ENCODE measurements at places on chromosomes 3 and 15.

DNA sequence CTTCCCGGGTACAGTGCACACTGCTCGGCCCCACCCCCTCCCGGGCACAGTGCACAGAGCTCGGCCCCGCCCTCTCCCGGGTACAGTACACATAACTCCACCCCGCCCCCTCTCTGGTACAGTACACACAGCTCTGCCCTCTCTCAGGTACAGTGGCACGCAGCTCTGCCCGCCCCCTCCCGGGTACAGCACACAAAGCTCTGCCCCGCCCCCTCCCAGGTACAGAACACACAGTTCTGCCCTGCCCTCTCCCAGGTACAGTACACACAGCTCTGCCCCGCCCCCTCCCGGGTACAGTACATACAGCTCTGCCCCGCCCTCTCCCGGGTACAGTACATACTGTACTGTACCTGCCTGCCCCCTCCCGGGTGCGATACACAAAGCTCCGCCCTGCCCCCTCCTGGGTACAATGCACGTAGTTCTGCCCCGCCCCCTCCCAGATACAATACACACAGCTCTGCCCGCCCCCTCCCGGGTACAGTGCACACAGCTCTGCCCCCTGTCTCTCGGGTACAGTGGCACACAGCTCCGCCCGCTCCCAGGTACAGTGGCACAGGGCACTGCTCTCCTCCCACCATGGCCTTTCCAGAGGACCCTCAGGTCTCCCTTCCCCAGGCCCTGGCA, 16.4 kb upstream of the PRR20G start:
- no peak for DNase-seq

DNA sequence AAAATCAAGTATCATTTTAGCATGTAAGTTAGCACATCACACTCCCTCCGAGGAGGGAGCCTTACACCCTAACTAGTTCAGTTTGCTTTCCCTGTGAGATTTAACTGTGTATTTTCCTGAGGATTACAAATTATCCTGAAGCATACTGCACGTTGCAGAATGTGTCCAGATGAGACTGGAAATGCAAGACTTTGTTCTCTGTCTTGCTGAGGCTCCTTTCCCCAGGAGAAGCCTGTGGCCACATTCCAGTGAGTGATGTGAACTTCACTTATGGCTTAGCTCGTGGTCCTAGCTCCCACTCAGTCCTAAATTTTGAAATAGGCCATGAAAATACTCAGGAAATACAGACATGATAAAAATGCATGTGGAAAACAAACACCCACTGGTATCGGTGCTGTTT, 23.7 kb downstream of the PDZRN3 start:
- no peak for DNase-seq

DNA sequence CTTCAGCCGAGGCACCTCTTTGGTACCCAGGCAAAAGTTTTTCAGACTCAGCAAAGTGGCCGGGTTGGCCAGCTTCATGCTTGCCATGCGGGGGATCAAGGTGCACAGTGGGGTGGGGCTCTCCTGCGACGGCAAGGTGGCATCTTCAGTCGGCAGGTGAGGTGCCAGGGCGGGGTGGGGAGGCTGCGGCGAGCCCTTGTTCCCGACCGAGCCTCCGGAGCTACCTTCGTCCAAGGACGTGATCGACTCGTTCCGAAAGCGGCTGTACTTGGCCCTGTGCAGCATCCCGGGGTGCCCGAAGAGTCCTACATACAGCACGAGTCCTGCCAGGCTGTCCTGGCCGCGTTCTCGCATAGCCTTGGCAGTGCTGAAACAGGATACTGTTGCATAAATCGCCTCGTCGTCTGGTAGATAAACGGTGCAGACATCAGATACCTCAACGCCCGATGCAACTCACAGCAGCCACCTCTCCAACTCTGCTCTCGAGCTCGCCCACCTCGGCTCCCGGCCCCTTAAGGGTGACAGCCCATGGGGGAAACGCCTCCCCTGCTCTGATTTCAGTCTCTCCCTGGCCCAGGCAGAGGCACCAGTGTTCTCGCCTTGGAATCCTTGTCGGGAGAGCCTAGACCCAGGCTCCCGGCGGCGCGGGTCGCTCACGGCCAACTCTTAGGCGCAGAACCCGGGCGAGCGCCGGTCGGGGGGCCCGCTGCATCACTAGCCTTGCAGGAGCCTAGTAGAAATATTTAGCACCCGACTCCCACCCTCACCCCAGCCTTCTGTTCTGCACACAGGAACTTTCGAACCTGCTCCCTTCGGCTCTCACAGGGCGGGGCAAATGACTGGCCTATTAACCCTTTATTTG, 826 bp downstream of the SHC4 start:
- no peak for DNase-seq

GRCh38 chr3:177689077-177689476, 491.8 kb upstream of the TBL1XR1 start:
- no peak for DNase-seq

DNA sequence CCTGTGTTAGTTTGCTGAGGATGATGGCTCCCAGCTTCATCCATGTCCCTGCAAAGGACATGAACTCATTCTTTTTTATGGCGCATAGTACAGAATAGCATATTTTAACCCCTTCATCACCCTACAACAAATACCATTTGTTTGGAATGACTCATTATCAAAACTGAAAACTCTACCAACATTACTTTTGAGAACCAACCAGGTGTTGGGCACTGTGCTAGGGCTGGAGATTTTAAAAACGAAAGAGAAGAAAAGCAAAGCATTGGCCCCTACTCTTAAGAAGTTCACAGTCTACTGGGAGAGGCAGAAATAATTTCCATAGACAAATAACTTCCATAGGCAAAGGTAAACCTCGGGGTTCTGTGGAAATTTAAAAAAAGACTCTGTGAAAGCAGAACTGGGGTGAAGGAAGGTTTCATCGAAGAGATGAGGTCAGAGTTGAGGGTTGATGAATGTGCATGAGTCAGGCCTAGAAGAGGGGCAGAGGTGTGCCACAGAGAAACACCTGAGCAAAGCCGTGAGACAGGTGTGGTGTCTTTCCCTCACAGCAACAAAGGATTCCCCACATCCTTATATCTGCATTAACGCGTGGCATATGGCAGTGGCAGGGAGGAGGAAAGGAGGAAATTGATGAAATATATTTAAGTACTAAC, 51.0 kb downstream of the MCF2L2 start:
- DNase-seq = no peak

DNA sequence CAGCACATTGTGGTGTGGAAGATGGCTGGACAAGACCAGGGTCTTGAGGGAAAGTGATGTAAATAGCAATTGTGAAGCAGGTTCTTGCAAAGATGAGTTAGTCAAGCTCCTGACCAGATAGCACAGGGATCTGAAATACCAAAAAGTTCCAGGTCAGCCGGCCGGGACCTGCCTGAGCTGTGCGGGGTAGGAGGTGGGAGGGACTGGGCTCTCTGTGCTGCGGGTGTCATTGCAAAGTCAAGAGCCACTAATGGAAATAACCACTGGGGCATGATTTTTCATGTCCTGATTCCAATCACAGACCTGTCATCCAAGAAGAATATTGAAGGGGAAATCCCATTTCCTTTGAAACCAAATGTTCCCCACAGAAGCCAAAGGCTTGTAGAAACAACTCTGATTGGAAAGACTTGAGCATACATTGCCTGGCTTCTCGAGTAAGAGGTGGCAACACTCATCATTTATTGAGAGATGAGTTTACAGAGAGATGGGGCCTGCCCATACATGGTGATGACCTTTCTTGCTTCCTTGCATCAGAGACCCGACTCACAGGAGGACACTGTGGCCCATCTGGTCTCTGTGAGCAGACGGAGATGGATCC, 44.2 kb upstream of the KY start:
- no peak for DNase-seq

- peak; percentile 41 for DNase-seq
Measured at GRCh38 chr15:86231864-86232721, 152.4 kb downstream of the AGBL1 start.

- DNase-seq = no peak
Measured at GRCh38 chr3:74839566-74839965, 225.1 kb upstream of the CNTN3 start.

DNA sequence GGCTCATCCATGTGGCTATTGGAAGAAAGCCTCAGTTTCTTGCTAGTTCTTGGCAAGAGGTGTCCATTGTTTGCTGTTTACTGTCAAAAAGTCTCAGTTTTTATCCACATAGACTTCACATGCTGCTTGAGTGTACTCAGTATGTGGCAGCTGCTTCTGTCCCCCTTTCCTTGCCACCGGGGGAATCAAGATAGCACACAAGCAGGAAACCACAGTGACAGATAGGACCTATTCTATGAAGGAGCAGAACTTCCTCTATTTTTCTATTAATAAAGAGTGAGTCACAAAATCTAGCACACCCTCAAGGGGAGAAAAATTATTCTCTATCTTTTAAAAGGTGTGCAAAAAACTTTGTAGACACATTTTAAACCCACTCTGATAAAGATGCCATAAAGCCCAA, 121.4 kb upstream of the GMNC start:
- no peak for DNase-seq

- DNase-seq = no peak
Measured at GRCh38 chr15:98174286-98174685, 213.8 kb downstream of the ARRDC4 start.

DNA sequence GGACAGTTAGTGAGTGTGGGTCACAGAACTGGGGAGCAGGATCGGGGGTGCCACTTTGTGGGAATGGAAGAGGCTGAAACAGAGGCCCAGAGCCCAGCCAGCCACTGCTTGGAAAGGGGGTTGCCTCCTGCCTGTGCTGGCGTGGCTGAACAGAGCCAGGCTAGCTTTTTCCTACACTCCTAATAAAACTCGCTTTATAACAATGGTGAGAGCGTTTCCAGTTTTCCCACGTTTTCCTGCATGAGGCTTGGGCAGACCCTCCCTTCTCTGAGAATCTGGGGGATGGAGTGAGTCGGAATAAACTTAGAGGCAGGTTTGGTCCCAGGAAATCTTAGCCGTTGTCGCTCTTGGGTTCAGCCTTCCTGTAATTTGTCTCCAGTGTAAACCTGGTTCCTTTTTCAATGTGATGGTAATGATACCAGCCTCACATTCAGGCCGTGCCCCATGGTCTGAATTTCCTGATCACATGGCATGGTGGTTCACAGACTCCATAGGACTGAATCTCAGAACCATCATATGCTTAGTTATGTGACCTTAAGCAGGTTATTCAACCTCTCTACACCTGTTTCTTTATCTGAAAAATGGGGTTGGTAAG, 6.5 kb upstream of the FGD5 start:
- no peak for DNase-seq

DNA sequence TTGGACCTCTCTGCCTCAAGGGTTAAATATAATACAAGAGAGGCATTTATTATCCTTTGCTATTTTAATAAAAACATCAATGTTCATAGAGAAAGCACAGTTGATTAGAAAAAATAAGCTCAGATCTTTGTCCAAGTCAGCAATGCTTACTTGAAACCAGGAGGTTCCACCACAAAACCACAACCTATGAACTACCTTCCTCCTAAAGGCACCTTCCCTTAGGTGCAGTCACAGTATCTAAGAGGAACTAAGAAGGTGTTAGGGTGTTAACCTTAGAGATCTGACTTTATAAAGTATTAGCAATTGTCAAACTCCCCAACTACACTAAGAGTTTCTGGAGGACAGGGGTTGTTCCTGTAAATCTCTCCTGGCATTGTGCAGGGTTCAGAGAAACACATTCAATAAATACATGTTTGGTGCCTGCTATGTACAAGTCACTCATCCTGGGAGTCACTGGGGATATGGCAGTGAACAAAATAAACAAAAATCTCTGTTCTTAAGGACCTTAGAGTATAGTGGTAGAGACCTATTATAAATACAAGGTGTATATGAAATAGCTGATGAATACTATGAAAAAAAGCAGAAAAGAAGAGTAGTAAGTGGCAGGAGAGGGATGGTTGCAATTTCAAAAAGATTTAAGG, 208.6 kb downstream of the NFKBIZ start:
- peak; percentile 67 for DNase-seq

DNA sequence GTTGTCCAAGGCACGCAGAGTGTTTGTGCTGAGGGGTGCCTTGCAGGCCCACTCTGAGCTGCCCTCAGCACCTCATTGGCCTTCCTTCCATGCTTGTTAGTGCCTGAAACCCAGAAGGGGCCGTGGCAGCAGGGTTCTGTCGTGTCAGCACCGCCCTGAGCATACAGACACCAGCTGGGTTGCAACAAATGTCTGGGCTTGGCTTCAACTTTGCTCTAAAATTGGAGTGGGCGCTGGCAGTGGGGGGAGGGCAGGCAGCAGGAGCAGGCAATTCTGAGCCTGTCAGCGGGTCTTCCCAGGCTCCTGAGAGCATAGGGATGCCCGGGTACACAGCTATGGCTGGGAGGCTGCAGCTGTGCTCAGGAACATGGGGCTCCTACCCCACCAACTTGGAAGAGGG, 464.3 kb downstream of the EPHA3 start:
- no peak for DNase-seq

DNA sequence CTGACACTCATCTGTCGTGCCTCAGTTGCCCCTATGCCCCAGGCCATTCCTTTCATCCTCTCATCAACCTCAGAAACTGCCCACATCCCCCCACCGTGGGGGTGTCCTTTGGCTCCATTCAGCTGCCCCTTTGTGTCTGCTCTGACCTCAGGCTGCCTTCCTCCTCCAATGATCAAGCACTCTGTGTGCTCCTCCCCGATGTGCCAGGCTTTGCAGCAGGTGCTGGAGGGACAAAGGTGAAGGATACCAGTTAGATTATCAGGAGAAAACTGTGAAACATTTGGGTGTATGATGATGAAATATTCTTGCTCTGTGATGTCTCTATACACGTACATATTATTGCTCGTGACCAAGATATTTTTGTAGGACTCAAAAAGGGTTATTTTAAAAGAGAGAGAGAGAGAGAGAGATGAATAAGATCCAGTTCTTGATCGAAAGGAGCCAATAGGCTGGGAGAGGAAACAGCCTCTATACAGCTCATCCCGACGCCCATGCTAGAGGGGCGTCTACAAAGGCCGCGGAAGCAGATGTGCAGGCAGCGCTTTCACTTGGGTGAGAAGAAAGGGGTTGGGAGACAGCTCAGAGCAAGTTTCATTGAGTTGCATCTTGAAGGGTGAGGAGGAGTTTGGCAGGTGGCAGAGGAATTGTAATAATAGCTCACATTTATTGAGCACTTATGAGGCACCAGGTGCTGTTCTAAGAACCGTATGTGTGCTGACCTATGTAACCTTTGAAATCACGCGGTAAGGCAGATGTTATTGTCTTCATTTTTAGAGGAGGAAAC, 28.3 kb upstream of the ADCY5 start:
- no peak for DNase-seq

DNA sequence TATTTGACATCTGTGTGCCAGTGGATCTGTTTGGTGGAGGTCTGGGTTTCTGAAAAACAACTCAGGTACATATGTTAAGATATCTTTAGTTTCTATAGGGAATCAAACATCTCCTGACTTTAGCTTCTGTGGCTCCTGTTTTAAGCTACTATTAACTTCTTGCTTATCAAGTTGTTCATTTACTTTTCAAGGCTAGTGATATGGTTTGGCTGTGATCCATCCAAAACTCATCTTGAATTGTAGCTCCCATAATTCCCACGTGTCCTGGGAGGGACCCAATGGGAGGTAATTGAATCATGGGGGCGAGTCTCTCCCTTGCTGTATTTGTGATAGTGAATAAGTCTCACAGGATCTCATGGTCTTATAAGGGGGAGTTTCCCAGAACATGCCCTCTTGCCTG, 41.4 kb downstream of the ZNF860 start:
- DNase-seq = no peak

- DNase-seq = no peak
Measured at GRCh38 chr3:38648024-38648658, 1.3 kb downstream of the SCN5A start.

Measured in CD4-positive, alpha-beta T cell treated with Interleukin-10 for 1 hour (primary cell).